Kidney (tissue), 22 donors: ENCODE measurements at places on chromosomes 3 and 15. TPM values are rescaled to one million over a fixed set of nuclear protein-coding genes. Genes with fewer than 3 reads are reported as not detected.

- no peak for DNase-seq
These were observed 38.3 kb upstream of the TPM1 start for GRCh38 chr15:63004211-63004610.

TIMP4 gene
- total RNA-seq, result 7.6 TPM

TMC3 gene
- not detected for total RNA-seq

DNA sequence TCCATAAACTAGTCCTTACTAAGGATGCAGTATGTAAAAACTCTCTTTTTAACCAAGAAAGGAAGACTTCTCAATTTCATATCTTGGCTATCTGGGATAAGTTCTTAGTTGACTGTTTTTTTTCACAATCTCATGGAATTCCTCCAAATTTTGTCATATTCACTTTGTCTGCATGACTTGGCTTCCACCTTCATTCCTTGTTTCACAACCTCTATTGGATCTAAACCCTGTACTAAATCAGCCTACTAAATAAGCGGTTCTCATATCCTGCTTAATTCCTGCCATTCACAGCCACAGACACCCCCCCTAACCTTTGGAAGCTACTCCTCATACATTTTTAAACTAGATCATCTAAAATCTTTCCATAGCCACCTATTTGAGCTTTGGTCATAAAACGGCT, 370.6 kb upstream of the NAALADL2 start:
- no peak for DNase-seq

SAMD7 gene
- not detected for total RNA-seq

DNA sequence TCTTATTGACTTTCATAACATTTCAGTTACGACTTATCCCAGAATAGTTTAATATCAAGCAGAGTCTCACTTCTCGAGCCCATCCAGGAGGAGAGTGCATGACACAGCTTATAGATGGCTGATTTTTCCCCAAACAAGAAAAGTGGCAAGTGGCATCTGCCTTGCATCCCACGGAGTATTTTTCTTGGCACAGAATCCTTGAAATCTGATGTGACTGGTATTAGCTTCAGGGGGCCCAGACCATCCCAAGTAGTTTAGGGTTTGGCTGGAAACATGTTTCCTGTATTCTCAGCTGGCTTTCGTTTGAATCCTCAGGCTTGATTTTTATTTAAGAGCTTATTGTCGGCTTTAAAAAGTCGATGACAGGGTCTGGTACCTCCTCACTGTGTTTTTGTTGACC, 20.7 kb upstream of the FBXL22 start:
- no peak for DNase-seq

GRCh38 chr3:181417748-181418147, 294.0 kb upstream of the SOX2 start:
- no peak for DNase-seq

GOLGA8G gene
- not detected for total RNA-seq

MME gene
- total RNA-seq, result 8.4 TPM

STAB1 gene
- 379 TPM for total RNA-seq

NEDD4 gene
- 22.3 TPM for total RNA-seq

DNA sequence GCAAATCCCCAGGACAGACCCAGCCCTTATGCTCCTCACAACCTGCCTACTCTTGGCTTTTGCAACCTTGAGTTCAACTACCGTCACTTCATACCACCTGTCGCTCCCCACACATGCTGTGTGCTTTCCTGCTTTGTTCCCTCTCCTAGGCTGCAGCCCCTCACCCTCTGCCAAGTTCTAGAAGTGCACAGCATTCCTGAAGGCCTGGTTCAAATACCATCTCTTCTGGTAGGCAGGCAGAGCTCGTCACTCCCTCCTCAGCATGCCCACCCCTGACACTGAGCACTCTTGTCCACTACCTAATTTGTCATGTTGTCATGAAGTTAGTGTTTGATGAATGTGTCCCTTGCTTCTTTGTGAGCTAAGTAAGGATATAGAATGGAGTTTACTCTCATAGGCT, 129.6 kb downstream of the SEMA6D start:
- DNase-seq, result peak; percentile 13
